ENCODE measurements at places on chromosomes 1 and 21. TPM values are rescaled to one million over a fixed set of nuclear protein-coding genes. Genes with fewer than 3 reads are reported as not detected.

The F5 gene
- 0.10 TPM for total RNA-seq

The RNF186 gene
- total RNA-seq, result not detected

The KLF17 gene
- total RNA-seq, result not detected

The GPR157 gene
- 6.9 TPM for total RNA-seq

The SPRR2F gene
- total RNA-seq, result not detected

The NCMAP gene
- total RNA-seq, result not detected

The MMP23B gene
- 1.1 TPM for total RNA-seq

The CACHD1 gene
- total RNA-seq, result 0.18 TPM

The SYPL2 gene
- not detected for total RNA-seq

The CDKN2C gene
- total RNA-seq, result 98.3 TPM

The LPAR3 gene
- not detected for total RNA-seq

The C1orf94 gene
- total RNA-seq, result not detected

The UTS2 gene
- not detected for total RNA-seq

The SPRR2G gene
- total RNA-seq, result not detected

The DLGAP3 gene
- 4.5 TPM for total RNA-seq

The LYST gene
- 0.58 TPM for total RNA-seq

The KRTAP10-7 gene
- total RNA-seq, result not detected

The TNNI3K gene
- not detected for total RNA-seq

The VWA5B1 gene
- not detected for total RNA-seq

The LIN28A gene
- 77.8 TPM for total RNA-seq

The TMEM269 gene
- not detected for total RNA-seq

The FAM72D gene
- total RNA-seq, result 12.6 TPM

The PBX1 gene
- not detected for total RNA-seq

The SEMA6C gene
- total RNA-seq, result 2.0 TPM

The CFAP45 gene
- total RNA-seq, result not detected

The PCSK9 gene
- 0.06 TPM for total RNA-seq

The MMEL1 gene
- not detected for total RNA-seq

The B4GALT2 gene
- total RNA-seq, result 56.4 TPM

The LORICRIN gene
- not detected for total RNA-seq

The CCDC17 gene
- total RNA-seq, result 0.06 TPM

The LCE1A gene
- not detected for total RNA-seq

The PMVK gene
- total RNA-seq, result 66.5 TPM
